ENCODE measurements at places on chromosomes 6 and 20.

GRCh38 chr6:128573036-128573435 is 52.6 kb upstream of the PTPRK start:
- DNase-seq, result no peak

DNA sequence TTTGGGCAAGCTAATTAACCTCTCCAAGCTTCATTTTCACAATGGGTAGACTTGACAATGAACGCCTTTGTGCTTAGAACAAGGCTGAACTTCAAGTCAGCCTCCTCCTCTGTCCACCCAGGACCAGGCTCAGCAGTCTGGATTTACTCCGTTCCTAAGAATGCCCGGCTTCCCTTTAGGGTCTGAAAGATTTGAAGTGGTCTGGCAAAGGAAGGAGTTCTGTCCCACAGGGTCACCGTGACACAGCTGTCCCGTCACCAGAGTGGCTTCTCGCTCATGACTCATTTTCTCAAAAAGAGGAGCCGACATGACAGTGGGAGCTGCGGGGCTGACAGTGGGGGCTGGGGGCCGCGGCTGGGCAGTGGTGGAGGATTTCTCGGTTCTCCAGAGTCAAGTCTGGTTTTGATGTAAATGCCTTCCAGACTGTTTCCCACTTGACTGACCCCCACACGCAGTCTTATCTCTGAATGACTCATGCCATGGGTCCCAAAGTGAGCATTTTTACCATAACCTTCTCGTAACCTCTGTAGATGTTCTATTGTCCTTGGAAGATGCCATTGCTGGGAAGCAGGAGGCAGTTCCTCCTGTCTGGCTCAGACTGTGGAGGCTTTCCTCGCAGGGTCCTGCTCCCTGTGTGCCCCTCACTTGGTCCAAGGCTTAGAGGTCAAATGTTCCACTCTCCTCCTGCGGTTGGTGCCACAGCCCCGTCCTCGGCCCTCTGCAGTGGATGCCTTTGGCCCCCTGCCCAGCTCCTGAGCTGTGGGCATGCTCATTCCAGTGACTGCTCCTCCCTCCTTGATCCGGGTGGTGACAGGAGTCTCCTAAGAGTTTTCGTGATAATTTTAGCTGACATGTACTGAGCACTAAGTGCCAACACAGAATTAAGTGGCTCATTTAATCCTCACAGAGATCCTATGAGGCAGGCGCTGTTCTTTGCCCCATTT is 253.1 kb downstream of the FNDC1 start:
- no peak for DNase-seq

DNA sequence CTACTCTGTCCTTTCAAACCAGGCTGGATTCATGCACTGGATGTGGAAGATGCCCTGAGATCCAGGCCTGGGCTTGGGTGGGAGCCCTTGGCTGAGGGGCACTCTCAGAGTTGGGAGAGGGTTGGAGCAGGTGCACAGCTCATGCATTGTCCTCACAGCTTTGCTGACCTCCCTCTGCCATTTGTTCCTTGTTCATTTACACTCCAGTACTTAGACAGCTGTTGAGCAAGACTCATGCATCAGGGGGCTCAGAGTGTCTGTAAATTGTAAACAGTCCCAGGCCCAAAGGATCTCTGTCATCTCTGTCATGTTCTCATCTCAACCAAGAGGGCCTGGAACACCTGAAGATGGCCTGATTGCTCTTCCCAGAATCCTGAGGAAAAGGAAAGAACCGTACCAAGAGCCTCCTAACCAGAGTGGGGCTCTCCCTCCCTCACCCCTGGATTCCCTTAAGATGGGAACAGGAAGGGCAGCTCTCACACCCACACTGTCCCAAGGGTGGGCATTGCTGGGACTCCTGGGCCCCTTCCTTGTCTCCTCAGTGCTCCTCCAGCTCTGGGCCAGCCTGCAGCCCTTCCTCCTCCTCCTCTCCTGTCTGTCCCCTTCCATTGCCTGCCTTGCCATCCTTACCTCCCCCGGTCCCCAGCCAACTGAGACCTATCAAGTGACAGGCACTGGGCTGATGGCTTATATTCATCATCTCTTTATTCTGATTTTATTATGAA is 132.9 kb downstream of the FOXO3 start:
- no peak for DNase-seq

DNA sequence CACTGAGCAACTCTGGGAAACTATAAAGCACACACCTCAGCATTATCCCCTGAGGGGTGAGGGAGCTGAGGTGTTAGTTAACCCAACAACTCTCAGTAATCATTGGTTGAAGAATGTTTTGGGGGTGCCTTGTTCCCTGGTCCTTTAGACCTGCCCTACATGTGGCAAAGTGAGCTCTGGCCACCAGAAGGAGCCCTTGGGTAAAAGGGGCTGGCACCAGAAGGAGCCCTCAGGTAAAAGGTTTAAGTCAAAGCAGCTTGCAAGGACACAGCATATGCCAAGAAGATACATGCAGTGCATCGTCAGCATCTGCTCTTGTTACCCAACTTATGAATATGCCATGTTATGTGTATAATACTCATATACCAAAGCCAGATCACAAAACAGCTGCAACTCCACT is 1081.7 kb downstream of the KIF16B start:
- DNase-seq, result no peak

DNA sequence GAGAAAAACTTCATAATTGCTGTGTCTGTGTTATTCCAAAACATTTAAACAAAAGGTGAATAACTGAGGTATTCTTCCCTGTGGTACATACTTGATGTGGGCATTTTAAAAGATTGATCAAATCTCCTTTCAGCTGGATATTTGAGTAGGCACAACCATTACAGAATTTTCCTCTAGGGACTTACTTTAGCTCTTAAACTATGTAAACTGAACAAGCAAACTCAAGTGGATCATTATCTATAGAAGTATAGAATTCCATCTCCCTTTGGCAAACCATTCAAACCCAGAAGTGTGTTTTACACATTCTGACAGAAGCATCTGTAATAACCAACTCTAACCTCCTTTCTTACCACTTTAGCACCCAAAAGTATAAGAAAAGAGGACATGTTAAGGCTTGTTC is 241.4 kb downstream of the ESR1 start:
- DNase-seq, result no peak

DNA sequence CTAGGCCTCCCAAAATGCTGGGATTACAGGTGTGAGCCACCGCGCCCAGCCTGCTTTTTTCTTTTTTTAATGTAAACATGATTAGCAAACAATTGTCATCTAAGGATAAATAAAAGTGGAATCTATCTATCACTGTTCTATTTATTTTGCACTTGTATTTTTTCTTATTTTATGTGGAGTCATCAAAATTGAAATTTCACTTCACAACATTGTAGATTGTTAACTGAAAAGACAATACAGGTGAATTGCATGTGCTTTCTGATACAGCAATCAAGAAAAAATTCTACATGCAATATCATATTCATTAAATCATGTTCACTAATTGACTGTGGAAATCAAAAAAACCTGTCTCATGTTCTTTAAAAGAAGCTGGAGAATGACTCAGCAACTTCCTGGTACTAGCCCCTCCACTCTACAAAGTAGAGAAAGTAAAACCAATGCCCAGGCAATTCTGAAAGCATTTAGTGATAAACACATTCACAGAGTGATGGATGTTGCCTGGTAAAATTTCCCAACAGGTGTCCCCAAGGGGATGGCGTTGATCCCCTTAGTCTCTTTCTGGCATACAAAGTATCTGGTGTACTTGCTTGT is 10.7 kb upstream of the RFX6 start:
- no peak for DNase-seq

DNA sequence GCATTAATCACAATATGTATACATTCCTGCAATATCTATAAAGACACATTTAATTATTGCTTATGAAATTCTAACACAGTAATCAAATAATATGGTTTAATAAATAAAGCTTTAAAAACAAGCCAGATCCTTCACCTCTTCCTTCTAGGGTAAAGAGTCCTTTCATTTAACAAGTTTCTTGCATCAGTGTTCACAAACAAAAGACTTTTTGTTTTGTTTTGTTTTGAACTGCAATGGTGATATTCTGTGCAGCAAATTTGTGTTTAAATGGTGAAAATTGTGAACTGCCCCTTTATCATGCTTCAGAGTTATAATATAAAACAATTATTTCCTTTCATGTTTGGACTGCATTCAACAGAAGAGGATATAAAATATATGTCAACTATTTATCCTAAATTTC is 177.3 kb downstream of the EPHA7 start:
- DNase-seq, result no peak

DNA sequence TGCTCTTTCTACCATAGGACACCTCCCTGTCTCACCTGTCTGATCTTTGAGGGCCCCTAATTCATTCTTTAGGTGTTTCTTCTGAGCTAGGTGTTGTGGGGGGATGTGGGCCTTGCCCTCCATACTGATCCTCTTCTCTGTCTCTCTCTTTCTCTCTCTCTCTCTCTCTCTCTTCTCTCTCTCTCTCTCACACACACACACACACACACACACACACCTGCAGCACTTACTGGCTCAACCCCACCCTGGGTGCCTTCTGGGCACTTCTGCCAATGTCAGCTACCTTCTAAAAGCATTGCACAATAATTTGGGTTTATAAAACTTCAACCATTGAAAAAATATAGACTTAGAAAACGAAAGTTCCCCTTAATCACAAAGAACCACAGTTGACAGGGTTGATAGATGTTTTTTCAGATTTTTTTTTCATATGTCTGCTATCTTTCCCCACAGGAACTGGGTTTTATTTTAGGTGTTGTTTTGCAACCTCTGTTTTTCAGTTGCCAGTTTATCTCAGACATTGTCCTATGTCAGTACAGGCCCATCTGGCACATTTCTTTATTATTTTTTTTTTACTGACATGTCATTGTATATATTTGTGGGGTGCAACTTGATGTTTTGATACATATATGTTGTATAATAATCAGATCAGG is 28.1 kb downstream of the PKIG start:
- no peak for DNase-seq

GRCh38 chr6:12637960-12638641 is 78.5 kb upstream of the PHACTR1 start:
- DNase-seq, result no peak

DNA sequence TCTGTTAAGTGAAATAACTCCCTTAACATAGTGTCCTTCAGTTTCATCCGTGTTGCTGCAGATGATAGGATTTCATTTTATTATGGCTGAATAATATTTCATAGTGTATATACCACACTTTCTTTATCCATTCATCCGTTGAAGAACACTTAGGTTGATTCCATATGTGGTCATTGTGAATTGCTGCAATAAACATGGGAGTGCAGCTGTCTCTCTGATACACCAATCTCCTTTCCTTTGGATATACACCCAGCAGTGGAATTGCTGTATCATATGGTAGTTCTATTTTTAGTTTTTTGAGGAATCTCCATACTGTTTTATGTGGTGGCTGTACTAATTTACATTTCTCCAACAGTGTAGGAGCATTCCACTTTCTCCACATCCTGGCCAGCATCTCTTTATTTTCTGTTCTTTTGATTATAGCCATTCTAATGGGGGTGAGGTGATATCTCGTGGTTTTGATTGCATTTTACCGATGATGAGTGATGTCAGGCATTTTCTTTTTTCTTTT is 193.2 kb downstream of the SLC16A10 start:
- DNase-seq, result no peak

DNA sequence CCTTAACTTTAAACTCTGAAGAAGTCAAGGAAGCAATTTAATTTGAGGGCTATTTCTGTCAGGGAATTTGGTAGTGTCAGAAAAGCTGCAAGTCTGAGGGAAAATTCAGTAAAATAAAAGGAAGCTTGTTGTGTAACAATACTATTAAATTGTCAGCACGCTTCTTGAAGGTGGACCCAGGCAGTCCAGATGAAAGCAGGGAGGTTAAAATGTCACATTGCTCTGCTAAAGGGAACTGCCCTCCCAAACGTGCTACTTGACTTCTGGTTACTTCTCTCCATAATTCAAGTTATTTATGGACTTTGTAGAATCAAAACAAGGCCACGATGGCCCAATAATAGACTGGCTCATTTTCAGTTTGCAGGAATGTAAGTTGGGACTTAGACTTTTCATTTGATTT is 28.2 kb upstream of the ARMC2 start:
- DNase-seq, result no peak

DNA sequence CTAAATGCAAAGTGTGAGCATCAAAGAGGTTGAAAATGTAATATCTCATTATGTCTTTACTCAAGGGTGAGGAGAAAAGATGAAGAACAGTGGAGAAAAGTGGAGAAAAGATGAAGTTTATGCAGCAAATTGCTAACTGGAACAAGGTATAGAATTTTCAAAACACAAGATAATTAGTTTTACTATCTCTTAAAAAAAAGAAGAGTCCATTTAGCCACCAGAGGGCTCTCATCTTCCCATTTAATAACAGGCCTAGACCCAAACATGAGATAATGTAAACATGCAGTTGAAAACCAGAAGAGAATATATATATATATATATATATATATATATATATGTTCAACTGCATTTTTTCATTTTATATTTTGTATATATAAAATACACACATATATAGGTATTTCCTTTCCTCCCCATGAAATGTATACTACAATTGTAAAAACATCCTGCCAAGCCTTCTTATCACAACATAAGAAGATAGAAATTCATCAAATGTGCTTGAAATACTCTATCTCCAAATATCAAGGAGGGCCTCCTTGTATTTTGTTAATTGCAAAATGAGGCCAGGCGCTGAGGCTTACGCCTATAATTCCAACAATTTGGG is 78.4 kb downstream of the ADTRP start:
- DNase-seq, result no peak

DNA sequence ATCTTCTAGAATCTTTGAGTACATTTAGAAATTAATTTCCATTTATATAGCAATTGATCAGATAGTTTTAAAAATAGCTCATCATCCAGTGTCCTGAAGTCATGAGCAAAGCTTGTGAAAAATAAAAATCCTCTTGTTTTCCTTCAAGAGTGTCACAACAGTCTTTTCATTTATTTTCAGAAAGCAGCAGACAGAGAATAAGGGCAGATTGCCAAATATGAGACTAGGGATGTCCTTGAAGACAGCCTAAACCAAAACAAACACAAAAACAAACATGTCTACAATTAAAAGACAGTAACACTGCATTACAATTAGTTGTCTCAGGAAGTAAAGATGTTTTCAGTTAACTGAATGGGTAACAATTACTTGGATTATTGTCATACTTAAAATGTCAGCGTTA is 682.8 kb downstream of the TFAP2A start:
- DNase-seq, result no peak

- DNase-seq, result no peak
These were observed 164.8 kb downstream of the SOBP start for GRCh38 chr6:107654764-107655163.

- no peak for DNase-seq
These were observed 73.1 kb downstream of the AGPAT4 start for GRCh38 chr6:161200610-161201370.

GRCh38 chr6:19830171-19830570 is 7.0 kb upstream of the ID4 start:
- DNase-seq, result no peak

All from activated CD8-positive, alpha-beta memory T cell treated with anti-CD3 and anti-CD28 coated beads for 1 hour (primary cell).